ENCODE measurements at places on chromosomes 6 and 20.

DNA sequence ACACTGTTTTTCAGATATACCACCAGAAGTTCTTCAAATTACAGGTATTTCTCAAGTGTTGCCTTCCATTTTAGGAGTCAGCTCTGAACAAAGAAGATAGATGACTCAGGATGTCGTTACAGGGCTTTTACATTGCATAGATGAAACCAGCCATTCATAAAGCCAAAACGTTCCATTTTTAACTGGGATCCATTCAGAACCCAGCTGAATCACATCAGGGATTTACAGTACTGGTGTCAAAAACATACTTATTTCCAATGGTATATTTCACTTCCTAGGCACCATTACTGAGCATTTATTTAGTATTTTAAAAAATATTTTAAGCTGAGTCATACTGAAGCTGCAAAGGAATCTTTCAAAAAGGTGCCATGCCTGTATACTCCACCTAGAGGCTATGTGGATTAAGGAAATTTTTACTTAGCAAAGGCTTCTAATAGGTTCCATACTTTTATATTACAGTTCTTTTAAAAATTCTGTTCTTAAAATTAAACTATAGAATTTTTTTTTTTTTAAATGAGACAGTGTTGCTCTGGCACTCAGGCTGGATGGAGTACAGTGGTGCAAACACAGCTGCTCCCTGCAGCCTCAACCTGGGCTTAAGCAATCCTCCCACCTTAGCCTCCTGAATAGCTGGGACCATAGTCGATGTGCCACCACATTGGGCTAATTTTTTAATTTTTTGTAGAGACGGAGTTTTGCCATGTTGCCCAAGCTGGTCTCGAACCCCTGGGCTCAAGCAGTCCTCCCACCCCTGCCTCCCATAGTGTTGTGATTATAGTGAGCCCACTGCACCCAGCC, 2.6 kb downstream of the ASF1A start:
- peak; percentile 84 for DNase-seq

DNA sequence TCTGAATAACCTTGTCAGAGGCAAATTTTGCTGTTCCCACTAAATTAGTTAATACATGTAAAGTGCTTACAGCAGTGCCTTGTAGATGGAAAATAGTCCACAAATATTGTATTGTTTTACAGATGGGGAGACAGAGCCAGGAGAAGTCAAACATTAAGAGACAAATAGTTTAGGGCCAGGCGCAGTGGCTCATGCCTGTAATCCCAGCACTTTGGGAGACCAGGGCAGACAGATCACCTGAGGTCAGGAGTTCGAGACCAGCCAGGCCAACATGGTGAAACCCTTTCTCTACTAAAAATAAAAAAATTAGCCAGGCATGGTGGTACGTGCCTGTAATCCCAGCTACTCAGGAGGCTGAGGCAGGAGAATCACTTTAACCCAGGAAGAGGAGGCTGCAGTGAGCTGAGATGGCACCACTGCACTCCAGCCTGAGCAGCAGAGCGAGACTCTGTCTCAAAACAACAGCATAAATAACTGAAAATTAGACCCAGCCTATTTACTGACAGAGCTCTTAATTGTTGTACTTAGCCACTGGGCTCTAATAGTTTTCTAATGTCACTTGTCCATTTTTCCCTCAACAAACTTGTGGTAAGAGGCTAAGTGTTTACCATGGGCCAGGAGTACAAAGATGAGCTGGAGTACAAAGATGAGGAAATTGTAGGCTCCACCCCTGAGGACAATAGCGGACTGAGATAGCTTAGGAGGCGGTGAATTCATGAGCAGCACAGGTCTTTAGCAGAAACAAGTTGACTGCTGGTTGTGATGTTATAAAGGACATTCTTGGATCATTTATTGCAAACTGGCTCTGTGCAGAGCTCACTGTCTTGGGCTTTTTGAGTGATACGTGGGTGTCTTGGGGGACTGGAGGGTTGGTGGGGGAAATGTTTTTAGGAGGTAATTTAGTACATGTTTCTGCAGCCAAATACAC, 6.4 kb downstream of the ZSWIM3 start:
- DNase-seq: no peak

GRCh38 chr6:127946388-127946787, 45.5 kb upstream of the THEMIS start:
- no peak for DNase-seq

DNA sequence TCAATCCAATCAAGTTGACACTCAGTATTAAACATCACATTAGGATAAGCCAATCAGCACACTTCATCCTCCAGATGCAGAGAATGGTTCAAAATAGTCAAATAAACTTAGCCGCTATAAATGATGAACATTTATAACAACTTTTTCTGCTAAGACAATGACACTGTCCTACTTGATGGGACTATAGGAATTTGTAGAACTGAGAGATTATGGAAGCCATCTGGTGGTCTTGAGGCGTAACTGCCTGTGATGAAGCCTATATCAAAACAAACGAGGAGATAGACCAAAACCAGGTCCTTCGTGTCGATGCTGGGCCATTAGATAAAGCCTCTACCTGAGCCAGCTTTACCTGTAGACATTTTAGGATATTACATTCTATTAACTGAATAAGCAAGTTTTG, 631.1 kb downstream of the COL12A1 start:
- peak; percentile 64 for DNase-seq

DNA sequence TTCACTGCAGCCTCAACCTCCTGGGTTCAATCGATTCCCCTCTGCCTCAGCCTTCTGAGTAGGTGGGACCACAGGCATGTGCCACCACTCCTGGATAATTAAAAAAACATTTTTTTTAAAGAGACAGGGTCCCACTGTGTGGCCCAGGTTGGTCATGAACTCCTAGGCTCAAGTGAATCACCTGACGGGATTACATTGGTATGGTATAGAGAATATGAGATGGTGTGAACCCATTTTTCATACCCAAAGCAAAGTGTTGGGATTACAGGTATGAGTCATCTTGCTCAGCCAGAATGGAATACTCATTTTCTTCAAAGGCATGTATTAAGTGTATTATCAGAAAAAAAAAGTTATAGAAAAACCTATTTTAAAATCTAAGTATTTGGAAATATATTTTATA, 114.2 kb downstream of the AHI1 start:
- DNase-seq: no peak

GRCh38 chr20:37969949-37970855, 63.1 kb downstream of the TTI1 start:
- DNase-seq: no peak
